ENCODE measurements at places on chromosomes 7 and 10.

DNA sequence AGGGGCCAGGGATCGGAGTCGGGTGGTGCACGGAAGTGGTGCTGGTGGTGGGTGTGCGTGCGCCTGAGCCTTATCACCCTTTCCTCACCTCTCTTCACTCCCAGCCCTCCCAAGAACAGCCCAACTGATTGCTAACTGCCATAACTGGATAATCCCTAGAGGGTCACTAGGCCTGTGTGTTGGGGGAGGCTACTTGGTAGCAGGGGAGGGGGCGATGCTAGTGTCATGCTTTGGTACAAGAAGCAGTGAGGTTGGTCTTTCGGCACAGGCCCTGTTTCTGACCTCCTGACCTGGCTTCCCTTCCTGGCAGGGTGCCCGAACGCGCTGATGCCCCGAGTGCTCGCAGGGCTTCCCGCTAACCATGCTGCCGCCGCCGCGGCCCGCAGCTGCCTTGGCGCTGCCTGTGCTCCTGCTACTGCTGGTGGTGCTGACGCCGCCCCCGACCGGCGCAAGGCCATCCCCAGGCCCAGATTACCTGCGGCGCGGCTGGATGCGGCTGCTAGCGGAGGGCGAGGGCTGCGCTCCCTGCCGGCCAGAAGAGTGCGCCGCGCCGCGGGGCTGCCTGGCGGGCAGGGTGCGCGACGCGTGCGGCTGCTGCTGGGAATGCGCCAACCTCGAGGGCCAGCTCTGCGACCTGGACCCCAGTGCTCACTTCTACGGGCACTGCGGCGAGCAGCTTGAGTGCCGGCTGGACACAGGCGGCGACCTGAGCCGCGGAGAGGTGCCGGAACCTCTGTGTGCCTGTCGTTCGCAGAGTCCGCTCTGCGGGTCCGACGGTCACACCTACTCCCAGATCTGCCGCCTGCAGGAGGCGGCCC is 652 bp downstream of the KAZALD1 start:
- DNase-seq, result no peak

DNA sequence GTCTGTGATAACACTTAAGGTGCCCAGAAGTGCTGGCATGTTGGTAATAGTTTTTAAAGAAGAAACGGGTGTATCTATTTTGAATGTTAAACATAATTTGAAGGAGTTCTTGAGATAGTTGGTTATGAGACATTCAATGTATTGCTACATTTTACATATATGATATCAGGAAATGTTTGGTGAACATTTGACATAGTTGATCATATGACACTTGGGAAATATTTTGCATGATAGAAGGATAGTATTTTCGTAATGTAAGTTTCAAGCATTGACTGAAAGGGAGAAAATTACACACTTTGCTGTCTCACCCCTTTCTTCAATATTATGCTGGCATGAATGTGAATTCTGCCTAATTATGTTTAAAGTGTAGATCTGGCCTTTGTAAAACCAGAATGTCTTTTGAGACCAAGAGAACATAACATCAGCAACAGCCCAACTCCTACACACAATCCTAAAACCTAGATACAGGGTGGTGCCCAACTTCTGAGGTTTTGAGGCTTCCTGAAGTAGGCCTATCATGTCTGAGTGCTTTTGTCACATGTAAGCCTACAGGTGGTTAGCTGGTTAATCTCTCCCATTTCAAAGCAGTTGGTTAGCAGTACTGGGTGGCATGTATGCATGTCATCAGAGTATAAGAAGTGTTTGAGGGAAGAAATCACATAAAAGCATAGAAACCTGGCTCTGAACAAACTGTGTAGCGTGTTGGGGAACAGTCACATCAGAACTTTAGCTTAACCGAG is 2.1 kb downstream of the ADD3 start:
- DNase-seq, result no peak

DNA sequence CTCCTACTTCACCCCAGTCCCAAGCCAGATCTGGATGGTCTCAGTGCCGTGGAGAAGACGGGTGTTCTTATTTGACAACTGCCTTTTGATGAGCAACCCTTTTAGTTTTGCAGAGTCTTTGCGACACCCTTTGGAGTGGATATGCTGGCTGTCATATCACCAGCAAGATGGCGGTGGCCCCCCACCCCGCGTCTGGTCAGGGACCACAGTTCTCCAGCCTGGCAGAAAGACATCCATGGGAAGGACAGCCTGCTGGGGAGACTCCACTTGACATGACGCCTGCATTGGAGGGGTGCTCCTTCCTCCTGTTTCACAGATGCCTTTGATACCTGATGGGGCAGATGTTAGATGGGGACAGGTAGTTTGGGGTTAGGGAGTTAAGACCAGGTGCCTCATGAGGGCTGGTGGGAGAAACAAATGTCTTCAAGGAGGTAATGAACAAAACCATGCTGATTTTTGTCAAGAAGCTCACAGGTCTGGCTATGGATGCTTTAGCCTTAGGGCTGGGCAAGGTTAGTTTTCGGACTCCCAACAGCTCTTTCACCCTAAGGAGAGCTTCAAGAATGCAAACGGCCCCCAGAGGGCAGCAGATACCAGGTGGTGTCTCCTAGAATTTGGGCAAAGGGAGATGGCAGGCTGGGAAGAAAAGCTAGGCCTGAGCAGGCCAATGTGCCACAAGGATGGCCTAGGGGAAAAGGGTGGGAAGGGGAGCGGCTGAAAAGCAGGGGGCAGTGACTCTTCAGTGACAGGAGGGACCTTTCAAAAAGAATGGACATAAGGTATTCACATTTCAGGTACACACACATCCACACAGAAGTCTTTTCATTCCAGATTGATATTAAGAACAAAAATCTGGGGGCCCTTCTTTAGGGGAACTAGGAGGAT is 95.2 kb downstream of the CLEC2L start:
- DNase-seq, result peak; percentile 28

DNA sequence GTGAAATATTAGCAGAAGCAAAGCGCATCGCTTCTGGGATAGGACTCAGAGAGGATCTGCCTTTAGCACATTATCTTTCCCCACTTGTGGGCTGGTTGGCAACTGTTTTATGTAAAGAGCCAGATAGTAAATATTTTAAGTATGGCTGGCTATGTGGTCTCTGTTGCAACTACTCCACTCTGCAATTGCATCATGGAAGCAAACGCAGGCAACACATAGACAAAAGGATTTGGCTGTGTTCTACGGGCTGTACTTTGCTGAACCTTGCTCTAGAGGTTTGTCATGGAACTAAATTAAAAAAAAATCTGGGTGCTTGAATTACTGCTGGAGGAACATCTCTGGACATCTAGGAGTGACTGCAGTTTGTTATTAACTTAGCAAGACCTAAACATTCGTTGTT is 307.8 kb upstream of the TPK1 start:
- no peak for DNase-seq

GRCh38 chr7:95874541-95875265 is 102.3 kb downstream of the DYNC1I1 start:
- DNase-seq, result no peak

GRCh38 chr10:56973766-56974165 is 612.7 kb upstream of the ZWINT start:
- DNase-seq, result no peak

DNA sequence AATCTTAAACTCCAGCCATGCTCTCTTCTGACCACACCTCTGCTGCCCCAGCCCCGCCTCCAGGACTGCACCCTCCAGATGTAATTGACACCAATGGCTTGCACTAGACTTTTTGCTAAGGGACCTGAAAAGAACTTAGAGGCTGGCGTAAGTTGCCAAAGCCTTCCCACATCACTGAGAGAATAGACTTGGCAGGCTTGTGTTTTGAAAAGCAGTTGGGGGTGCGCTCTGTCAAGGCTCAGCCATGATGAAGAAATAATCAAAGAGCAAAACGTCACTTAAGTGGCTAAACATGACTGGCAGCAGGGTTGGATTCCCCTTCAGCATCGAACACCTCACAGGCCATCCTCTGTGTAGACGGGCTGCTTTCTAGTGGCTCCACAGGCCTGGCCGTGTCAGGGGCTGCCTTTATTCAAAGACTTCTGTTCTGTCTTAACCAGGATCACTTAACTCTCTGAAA is 195.2 kb upstream of the C7orf33 start:
- DNase-seq, result no peak

GRCh38 chr7:28107960-28108359 is 72.6 kb downstream of the JAZF1 start:
- no peak for DNase-seq

GRCh38 chr7:23347033-23347681 is 48.0 kb downstream of the MALSU1 start:
- no peak for DNase-seq

- no peak for DNase-seq
Measured at GRCh38 chr7:49692516-49692915, 80.9 kb upstream of the VWC2 start.

GRCh38 chr10:62027841-62028501 is 126.5 kb downstream of the ARID5B start:
- DNase-seq, result no peak

- DNase-seq, result no peak
Measured at GRCh38 chr10:93386631-93387369, 95.3 kb downstream of the MYOF start.

DNA sequence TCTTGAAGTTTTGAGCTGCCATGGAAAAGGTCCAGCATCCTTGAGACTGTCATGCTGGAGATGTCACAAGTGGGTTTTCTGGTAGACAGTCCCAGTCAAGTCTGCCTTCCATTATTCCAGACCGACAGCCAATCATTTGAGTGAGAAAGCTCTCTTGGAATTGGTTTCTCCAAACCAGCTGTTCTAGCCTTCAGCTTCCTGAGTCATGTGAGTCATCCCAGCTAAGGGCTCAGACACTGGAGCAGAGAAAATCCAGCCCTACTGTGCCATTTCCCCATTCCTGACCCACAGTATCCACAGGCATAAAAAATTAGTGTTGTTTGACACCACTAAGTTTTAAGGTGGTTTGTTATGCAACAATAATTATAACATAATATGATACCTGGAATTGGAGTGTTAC is 219.0 kb downstream of the ADRA2A start:
- no peak for DNase-seq

DNA sequence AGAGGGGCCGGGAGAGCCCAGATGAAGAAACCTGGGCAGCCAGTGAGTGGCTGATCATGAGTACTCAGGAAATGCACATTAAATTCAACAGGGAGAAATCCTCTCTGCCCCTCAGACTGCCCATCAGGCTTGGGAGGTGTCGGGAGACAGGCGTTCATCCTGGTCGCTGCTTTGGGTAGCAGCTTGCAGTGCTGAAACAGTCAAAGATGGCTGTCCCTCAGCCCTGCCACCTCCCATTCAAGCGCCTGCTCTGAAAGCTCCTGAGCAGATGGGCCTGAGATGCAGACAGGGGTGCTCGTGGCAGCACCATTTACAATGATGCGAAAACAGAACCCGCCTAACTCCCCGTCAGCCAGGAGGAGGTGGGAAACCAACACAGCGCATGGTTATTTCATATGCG is 3.6 kb upstream of the JAKMIP3 start:
- DNase-seq, result no peak

DNA sequence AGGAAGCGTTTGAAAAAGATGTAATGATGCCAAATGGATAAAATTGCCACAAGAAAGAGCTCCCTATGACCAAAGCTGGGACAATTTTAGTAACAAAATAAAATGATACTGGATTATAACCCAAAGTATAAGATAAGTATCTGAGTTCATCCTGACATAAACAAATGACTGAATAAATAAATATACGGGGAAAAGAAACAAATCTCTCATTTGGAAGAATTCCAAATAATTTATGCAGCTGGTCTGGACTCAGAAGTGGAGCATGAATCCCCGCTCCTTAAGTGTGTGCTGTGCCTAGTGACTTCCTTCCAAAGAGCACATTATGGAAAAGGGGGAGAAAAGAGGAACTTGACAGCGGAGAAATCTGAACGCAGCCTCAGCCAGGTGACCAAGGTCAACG is 186.2 kb downstream of the RAMP3 start:
- DNase-seq, result no peak

GRCh38 chr7:132232406-132232805 is 343.9 kb downstream of the PLXNA4 start:
- no peak for DNase-seq

GRCh38 chr10:19491166-19491565 is 325.1 kb upstream of the PLXDC2 start:
- DNase-seq, result no peak

DNA sequence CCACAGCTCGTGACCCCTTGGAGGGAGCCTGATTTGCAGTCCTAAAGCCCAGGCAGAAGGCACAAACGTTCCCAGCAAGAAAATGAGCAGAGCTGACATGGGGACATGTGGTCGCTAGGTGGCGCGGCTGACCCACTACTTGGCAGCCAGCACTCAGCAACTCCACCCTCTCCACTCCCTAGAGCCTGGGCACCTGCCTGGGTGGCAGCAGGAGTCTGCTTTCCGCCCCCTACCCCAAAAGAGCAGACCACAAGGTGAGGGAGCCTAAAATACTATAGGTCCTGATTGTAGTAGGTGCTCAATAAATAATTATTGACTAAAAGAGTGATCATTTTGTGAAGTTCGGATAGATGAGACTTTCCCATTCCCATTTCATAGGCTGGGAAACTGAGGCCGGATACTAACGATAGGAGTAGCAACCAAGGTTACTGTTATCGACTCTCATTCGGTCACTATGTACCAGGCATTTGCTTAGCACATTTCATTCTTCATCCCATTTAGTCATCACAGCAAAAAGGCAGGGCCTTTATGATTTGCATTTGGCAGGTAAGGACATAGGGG is 57.4 kb downstream of the NEUROG3 start:
- peak; percentile 66 for DNase-seq

DNA sequence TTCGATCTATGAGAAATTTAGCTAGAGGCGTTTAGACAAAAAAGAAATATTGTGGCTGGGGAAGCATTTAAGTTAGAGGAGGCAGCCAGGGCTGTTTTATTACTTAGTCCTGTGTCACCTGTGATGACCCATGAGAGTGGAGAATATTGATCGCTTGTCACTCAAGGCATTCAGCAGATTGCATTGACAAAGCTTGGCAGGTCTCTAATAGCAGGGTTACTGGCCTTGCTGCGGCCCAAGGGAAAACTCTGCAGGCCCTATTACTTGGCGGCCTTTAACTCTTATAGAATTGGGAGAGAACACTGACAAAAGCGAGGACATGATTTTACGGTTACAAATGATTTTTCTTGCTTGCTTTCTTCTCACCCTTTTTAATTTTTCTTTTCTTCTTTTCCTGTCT is 473.5 kb downstream of the AUTS2 start:
- no peak for DNase-seq

- no peak for DNase-seq
Measured at GRCh38 chr10:451021-451471, 238.4 kb downstream of the DIP2C start.

- DNase-seq, result no peak
Measured at GRCh38 chr10:70656489-70656888, 15.8 kb upstream of the ADAMTS14 start.

- peak; percentile 66 for DNase-seq
Measured at GRCh38 chr10:127694580-127695193, 42.3 kb upstream of the FOXI2 start.

DNA sequence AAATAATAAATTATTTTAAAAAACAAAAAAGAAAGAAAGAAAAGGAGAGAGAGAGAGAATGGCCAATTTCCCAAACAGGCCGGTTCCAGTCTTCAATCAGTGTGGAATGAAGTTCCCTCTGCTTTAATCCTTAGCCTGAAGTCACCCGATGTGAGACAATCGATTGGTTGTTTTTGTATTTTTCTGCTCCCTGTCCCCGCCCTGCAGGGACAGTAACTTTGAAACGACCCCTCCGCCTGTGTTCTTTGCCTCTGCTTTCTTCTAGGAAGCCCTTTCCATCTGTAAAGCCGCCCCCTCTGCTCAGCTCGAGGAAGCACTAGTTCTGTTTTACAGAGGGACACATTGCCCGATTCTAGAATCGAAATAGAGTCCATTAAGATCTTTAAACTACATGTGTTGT is 33.4 kb downstream of the FOXL3 start:
- DNase-seq, result no peak
